ENCODE measurements at places on chromosomes 4 and X.

DNA sequence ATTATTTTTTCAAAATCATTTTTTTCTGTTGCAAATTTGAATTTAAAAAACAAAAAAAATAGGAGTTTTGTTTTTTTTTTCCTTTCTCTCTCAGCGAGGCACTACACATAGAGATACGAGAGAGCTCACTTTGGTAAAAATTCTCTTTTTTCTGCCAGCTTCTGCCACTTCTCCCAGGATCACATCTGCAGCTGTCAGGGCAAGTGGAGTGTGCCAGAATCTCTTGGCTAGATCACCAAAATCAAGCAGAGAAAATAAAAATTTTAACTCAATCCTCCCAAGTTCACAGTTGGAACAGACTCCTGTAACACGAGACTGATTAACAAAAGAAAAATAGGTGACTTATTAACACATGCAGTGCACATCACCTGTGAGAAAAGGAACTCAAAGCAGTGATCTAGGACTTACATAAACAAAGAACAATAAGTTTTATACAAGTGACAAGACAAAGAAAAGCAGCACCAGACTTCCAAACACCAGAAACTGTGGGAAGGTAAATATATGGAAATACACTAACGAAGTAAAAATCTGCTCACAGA is 213.2 kb upstream of the ZFP42 start:
- DNase-seq, result no peak

GRCh38 chr4:169225058-169225751 is 45.6 kb downstream of the SH3RF1 start:
- peak; percentile 99 for DNase-seq

GRCh38 chr4:104395168-104395614 is 99.5 kb downstream of the CXXC4 start:
- DNase-seq, result no peak

GRCh38 chr4:40289366-40290188 is 45.6 kb upstream of the CHRNA9 start:
- no peak for DNase-seq

- DNase-seq, result no peak
Observed at GRCh38 chr4:27176400-27176799, 315.8 kb downstream of the STIM2 start.
